ENCODE measurements at places on chromosomes 2 and 18.

GRCh38 chr18:54020966-54021365, 203.5 kb downstream of the MBD2 start:
- no peak for DNase-seq

DNA sequence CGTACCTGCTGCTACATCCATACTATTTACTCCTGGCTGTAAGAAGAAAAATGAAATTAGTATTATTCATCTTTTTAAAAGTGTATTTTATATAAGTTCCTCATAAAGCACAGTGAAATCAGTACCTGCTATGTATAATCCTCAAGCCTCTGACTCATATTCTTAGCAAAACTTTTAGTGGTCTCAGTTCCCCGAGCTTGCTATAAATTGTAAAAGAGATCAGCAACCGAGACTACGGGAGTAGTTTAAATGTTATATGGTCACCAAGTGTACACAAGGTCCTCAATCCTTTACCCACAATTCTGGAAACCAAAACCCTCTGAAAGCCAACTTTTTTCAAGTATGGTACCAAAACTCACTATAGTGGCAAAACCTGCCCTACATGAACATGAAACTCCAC, 24.2 kb downstream of the PRPF40A start:
- DNase-seq, result no peak

DNA sequence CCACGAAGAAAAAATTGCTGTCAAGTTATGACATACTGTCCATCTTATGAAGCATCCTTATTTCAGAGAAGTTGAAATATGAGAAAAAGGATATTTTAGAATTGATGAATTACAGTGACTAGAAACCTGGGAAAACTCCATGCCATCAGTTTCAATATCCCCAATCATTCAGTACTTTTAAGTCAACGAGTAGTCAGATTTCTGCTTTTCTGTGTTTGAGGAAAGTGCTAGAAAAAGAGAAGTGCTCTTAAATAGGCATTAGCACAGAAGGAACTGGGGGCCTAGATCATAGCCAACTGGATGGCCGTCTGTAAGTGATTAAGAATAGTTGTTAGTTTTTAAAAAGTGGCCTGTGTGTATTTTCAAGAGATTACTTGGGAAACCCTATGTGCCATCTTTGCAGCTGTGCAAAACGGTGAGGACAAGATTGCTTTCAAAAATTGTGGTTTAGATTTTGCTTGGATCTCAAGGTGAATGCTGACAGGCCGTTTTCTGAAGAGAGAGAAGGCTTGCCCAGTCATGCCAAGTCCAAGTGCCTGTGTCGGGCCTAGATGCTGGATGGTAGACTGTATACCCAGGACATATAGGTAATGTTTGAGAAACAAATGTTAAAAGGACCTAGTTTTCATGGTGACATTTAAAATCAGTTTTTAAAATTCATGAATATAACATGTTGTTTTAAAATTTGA, 5.1 kb downstream of the NEDD4L start:
- no peak for DNase-seq

DNA sequence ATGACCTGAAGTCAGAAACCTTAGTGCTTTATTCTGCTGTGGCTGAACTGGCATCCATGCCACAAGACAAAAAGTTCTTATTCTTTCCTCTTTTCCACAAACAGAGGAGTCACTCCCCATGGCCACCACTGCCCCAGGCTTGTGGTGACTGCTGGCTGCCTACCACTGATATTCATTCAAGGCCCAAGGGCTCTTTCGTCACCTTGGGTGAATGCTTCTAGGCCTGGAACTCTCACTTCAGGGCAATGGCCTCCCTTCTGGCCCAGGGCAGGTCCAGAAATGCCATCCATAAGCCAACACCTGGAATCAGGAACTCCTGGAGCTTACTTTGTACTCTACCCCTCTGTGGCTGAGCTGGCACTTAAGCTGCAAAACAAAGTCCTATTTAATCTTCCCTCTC, 109.8 kb downstream of the NAT8 start:
- DNase-seq, result no peak

GRCh38 chr2:152920846-152921245, 202.4 kb downstream of the ARL6IP6 start:
- no peak for DNase-seq

- no peak for DNase-seq
Observed at GRCh38 chr18:4789506-4789905, 334.4 kb upstream of the DLGAP1 start.

DNA sequence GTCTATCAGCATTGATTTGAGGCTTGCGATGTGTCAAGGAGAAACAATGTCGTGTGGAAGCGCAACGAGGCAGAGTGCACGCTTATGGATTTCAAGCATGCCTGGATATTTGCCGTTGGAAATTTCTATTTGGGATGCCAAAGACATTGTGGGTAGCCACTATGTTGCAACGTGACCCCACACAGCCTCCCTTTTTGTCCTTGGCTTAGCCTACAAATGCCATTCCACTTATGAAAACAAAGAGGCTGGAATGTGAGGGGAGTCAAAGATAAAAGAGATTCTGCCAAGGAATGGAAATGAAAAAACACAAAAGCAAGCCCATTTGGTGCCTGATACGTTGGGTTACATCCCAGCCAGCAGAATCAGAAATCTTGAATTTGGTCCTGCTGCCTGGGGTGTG, 721.2 kb downstream of the GALR1 start:
- DNase-seq, result no peak

DNA sequence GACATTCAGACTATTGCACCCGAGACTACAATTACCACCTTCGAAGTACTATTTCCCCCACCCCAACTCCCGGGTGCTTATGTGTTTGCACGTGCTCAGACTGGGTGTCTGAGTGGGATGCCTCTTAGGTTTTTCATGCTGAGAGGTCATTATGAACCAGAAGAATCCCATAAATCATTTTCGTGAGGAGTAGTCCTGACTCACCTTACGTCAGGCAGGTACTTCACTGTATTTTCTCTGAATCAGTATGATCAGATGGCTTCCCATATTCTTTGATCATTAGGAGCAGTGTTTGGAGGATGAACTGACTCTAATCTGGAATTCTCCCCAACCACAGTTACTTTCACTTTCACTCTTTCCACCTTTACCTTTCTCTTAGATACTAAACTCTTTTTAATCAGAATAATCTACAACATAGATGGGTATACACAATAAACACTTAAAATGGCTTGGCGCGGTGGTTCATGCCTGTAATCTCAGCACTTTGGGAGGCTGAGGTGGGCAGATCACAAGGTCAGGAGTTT, 38.4 kb upstream of the STAT4 start:
- no peak for DNase-seq

DNA sequence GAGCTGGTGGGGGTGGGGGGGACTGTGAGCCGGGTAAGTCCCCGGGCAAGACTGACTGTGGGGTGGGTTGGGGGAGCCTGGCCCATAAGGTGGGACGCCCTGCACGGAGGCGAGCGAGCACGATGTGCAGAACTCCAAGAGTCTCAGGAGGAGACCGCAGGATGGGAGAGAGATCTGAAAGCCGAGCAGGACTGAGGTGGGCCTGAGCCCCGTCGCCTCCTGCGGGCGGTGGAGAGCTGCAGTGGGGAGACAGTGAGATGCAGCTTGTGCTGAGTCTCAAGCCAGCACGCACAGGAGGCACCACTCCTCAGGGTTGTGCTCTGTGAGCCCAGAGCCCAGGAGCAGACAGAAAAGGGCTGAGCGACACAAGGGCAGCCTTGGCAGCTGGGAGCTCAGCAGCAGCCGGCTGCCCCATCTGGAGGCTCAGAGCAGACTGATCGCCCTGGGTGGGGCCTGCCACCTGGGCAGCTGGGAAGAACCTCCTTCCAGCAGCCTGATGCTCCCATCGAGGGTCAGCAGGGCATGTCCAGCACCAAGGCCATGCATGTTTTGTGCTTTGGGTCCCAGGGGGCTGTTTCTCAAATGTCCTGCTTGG, 15.9 kb downstream of the ARHGEF4 start:
- no peak for DNase-seq

DNA sequence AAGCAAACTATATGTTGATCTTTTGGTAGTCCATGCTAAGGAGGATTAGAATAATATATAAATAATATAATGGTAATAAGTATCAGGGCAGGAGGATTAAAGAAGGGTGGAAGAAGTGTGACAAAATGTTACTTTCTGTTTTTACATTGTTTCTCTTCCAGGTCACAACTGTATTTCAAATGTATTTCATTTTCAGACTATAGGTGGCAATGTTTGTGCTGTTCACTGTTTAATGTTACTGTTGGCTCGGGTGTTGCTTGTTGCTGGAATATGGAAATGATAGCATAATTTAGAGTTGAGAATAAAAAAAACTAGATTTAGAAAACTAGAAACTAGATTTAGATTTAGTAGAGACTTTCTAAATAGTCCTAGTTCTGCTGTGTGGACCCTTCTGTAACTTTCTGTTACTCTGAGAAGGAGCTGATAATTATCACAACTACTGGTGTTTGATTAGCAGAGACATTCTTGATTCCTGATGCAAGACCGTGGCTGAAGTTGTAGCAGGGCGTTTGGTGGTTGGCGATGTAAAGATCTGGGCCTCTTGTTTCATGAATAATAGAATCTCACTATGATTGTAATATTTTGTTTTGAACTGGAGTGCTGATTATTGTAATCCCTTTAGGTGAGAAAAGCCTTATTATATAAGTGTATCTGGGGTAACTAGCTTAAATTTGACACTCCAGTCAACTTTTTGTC, 7.9 kb downstream of the NEDD4L start:
- DNase-seq, result no peak

DNA sequence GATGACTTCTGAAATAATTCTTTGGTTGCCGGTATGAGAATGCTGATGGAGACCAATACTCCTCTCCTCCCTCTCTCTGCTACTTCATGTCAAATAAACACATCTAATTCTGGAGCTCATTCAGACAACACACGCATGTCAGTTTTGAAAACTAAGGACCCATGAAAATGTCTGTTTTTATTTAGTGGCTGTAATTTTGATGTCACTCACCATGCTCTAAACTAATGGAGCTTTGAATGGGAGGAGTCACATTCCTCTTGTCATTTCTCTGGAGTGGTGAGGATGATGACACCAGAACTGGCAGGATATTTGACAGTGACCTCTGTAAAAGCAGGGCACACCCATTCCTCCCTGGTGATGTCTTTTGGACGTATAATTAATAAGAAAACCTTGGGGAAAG, 163.0 kb downstream of the PHLPP1 start:
- DNase-seq, result no peak

DNA sequence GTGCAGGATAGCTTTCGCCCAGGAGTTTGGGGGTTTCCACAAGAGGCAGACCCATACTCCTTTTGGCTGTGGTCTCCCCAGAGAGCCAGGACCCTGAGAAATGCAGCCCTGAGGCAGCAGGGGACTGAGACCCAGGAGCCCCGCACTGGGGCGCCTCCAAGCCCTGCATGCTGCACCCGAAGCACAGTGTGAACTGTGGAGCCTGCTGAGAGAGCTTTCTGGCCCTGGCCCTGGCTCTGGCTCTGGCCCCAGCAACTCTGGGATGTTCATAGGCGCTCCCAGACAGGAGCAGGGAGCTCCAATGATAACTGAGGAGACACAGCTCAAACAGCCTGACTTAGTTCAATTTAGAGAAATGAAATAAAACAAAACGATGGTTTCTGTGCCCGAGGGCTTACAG, 96.4 kb upstream of the TEX51 start:
- no peak for DNase-seq

GRCh38 chr2:24461685-24462084, 29.4 kb upstream of the NCOA1 start:
- DNase-seq, result no peak

DNA sequence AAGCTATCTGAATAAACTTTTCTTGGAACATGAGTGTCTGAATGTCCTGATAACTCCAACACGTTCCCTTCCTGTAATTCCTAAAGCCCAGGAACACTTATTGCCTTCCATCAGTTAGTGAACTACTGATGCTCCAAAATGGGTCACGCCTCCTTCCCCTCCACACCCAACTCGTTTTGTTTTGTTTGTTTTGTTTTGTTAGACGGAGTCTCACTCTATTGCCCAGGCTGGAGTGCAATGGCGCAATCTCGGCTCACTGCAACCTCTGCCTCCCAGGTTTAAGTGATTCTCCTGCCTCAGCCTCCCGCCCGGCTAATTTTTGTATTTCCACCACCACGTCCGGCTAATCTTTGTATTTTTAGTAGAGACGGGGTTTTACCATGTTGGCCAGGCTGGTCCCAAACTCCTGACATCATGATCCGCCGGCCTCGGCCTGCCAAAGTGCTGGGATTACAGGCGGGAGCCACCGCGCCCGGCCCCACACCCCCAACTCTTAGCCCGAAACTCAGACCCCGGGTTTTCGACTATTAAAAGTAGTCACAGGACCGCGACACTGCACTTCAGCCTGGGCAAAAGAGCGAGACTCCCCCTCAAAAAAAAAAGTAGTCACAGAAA, 774 bp downstream of the IER3IP1 start:
- no peak for DNase-seq

Data from activated CD4-positive, CD25-positive, alpha-beta regulatory T cell treated with anti-CD3 and anti-CD28 coated beads, Interleukin-2, amount 50 U/mL, for 16 hours (primary cell).